ENCODE measurements at places on chromosomes 1 and 21.

DNA sequence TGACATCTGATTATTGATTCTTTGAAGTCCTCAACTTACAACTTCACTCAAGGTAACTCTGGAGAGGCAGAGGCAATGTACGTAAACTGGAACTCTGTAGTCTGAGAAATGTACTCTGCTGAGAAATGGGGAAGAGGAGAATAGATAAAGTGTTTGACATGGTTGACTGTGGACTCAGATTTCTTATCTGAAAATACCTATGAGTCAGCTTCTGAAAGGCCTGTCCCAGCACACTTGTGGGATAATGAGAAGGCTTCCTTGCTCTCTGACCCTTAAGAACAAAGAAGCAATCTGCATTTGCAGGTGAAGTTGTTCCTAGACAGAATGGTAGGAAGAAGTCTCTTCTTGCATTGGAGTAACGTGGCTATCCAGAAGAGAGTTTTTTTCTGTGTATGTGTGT, 1573.5 kb downstream of the BRINP3 start:
- DNase-seq: peak; percentile 10

DNA sequence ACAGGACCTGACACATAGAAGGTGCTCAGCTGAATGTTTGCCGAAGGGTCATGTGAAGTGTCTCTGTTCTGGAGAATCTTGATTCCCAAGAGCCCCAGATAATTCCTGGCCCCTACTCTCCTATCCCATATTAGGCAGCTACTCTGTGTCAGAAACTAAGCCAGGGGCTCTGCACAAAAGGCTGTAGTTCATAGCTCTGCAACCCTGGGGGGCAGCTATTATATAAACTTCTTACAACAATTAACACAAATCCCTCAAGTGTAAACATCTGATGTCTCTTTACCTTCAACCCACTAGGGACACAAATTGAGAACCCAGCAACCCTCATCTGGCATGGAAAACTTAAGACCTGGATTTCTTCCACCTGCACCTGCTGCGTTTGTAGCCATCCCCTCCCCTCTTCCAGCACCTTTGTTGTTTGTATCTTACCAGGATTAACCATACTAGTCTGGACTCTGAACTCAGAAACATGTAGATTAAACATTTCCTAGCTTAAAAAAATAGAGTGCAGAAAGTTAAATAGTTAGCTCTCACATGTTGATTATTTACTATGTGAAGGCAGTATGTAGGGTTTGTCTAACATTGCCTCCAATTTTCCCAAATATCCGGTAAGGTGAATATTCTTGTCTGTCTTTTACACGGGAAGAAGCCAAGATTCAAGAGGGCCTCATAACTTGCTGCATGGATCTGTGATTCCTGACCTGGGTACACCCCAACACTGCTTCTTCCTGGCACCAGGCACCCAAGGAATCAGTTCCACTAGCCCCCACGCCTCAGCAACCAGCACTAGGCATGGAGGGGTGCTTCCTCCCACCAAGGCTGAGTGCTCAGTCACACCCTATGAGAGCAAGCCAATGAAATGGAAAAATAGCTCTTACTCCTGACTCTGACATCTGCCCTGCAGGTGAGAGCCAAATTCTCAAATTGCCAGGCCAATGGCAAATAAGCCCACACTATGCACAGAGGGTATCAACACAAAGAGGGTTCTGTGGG, 220.7 kb upstream of the HOOK1 start:
- DNase-seq: no peak

DNA sequence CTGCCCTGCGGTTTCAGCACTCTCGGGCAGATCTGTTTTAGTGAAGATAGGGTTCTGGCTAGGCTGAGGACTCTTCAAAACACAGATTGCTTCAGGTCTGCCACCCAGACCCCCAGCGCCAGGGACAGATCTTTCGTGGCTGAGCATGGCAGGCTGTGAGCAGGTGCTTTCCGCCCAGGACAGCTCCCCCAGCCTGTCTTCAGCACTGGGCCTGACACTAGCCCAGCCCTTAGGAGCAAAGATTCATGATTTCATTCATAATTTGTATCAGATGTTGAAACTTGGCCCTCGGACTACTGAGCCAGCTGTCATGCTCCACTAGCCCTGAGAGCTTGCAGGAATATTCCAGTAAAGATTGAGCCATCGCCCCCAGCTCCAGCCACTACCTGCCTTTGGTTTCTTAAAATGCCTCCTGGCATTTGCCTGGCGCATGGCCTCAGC, 5.9 kb downstream of the ADPRS start:
- DNase-seq: no peak

DNA sequence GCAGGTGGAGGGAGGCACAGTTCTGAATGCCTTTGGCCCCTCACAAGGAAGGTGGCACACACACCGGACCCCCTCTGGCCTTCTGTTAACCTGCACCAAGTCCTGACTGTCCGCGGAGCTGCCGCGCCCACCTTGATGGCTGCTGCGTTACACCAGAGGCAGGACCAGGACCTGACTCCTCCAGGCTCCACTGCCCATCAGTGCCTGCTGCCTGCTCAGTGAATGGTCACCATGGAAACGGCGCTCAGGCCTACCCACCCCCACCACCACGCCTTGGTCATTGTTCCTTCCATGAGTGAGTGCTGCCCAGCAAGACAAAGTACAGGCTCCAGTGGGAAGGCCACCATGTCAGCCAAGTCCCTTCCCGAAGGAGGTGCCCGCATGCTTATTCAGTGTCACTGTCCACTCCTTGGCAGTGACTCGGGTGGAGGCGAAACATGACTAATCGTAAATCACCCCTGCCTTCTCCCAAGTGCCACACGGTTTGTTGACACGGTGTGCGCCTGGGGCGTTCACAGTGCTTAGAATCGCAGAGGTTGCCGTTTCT, 57.3 kb downstream of the SLC37A1 start:
- peak; percentile 71 for DNase-seq

DNA sequence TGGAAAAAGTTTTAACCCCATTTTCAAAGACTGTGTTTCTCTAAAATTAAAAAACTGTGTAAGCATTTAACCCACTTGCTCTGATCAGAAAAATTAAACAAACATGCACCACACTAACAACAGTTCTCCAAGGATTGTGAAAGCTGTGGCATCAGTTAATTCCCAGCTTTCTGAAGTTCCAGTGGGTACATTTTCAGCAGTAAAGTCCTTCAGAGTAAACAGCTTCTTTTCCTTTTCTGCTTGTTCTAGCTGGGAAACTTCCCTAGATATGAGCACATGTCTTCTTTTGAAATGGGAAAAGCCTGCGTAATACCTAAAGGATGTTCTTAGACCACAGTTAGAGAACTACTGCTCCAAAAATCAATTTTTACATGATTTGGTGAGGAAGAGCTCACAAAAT, 11.1 kb downstream of the PRRX1 start:
- no peak for DNase-seq

- DNase-seq: no peak
Observed at GRCh38 chr1:67888216-67889106, 55.2 kb upstream of the GNG12 start.

DNA sequence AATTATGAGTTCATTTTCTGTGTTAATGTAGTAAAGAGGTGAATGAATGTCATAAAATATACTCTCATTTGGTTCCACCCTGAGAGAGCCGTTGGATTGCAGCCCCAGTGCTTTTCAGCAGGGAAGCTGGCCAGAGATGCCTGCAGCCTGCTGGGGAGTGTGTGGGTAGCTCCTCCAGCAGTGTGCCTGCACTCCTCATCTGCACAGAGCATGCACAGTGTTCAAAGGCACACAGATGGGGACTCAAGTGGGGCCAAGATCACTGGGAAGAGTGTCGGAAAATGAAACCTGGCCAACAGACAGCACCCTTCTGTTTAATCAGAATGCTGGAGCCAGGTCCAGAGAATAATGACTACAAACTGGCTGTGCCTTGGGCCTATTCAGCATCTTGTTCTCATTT, 206.8 kb downstream of the ST6GALNAC3 start:
- no peak for DNase-seq

- no peak for DNase-seq
Observed at GRCh38 chr1:226443439-226443838, 35.5 kb upstream of the PARP1 start.

GRCh38 chr1:53172426-53173128, 24.0 kb upstream of the CPT2 start:
- peak; percentile 42 for DNase-seq

GRCh38 chr21:30305136-30305535, 15.0 kb downstream of the KRTAP26-1 start:
- DNase-seq: no peak

DNA sequence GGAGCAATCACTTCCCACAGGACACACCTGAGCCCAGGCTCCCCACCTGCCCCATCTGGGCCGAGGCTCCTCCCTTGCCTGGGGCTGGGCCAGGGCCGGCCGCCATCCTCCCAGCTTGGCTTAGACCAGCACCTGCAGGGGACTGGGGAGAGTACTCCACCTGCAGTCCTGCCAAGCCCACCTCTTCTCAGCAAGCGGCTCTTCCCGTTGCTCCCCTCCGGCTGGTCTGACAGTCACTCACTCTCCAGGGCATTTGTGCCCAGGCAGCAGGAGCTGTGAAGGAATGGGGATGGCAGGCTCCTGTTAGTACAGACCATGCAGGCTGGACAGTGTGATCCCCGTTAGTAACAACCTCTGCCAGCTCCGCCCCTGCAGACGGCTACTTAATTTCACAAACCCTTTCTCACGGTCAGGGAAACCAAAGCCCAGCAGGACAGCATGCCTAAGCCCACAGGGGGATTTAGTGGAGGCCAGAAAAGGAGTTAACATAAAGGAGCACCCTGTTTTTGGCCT, at the start of gene FYB2:
FYB2 (minus strand) TSS at position 18 of the 513 bp plus-strand sequence. CDS start 114 bp downstream, outside the sequence.
- no peak for DNase-seq

DNA sequence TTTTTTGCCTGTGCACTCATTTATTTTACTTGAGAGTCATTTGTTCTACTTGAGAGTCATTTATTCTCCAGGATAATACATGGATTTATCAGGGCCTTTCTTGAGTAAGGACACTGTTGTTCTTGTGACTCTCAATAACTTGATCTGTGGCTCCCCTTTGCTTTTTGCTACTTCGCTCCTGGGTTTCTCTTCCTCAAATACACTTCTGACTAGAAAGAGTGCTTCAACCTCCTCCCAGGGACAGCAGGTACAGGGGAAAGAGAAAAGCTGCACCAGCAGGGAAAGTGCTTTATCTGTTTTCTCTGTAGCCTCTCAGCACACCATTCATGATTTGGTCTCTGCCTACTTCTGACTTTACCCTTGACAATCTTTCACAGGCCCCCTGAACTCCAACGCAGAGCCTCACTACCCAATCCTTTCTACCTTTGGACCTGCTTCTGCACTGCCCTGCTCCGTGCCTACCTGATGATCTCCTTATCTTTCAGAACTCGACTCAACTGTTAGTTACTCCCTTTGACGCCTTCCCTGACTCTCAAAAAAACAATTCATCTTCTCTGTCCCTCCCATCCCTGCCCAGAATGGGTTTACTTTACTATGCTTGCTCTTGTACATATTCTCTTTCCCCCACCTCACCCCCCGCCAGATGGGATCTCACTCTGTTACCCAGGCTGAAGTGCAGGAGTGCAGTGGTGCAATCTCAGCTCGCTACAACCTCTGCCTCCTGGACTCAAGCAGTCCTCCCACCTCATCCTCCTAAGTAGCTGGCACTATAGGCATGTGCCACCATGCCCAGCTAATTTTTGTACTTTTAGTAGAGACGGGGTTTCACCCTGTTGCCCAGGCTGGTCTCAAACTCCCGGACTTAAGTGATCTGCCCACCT, 15.6 kb upstream of the PIGM start:
- DNase-seq: no peak

GRCh38 chr1:64505944-64506655, 36.2 kb downstream of the CACHD1 start:
- DNase-seq: no peak

DNA sequence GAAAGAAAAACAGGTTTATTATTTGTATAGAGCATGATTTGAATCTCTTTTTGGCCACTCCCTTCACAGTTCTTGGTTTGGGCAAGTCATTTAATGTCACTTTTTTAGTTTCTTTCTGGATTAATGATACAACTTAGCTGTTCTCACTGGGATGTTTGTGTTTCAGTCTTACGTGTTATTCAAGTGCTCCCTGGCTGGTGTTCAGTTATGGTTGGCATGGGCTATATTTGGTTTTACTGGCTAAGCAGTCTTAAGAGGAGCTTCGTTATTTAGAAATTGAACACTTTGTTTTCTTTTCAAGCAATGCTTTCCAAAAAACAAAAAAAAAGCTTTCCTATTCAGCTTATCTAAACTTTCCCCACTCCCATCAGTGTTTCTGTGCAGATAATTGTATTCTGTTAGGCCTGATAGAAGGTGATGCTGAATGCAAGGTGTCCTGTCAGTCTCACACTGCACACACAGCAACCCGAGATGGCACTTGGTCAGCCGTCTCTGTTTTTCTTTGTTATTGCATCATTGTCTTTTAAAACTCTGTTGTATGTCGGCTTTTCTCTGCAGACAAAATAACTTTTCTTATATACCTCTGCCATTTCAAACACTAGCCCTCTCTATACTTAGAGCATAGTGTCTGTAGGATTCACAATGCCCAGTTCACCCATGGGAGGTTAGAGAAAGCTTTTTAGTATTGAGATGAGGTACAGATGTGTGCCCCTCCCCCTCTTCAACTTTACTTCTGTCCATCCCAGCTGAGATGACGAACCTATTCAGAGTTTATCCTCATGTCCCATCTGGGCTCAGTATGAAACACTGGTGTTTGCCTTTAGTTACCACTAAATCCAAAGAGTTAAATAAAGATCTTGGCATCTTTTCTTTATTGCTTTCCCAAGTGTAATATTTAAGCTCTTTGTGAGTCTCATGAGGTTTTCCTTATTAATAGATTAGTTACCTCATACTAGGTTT, 80.2 kb downstream of the VPS13D start:
- DNase-seq: peak; percentile 28

- DNase-seq: no peak
Observed at GRCh38 chr1:79929356-79929755, 922.8 kb upstream of the ADGRL4 start.
